Activated CD4-positive, alpha-beta T cell treated with anti-CD3 and anti-CD28 coated beads, Interleukin-2, amount 50 U/mL, for 1 hour (primary cell): ENCODE measurements at places on chromosomes 7 and 10.

DNA sequence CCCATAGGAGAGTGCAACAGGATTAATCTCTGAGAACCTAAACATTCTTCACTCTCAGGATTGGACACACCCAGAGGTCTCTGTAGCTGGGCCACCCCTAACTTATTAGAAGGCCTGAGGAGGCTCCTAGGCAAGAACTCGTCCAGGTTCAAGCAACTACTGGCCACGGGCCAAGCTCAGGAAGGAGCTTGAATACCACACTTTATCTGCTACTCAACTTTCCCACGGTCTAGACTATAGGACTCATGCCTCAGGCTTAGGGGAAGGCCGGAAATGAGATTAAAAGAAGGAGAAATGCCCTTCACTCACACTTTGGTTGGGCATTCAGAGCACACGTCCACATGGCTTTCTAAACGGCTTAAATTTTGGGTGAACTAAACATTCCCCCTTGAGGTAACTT is 142.8 kb upstream of the PHYHIPL start:
- no peak for DNase-seq

DNA sequence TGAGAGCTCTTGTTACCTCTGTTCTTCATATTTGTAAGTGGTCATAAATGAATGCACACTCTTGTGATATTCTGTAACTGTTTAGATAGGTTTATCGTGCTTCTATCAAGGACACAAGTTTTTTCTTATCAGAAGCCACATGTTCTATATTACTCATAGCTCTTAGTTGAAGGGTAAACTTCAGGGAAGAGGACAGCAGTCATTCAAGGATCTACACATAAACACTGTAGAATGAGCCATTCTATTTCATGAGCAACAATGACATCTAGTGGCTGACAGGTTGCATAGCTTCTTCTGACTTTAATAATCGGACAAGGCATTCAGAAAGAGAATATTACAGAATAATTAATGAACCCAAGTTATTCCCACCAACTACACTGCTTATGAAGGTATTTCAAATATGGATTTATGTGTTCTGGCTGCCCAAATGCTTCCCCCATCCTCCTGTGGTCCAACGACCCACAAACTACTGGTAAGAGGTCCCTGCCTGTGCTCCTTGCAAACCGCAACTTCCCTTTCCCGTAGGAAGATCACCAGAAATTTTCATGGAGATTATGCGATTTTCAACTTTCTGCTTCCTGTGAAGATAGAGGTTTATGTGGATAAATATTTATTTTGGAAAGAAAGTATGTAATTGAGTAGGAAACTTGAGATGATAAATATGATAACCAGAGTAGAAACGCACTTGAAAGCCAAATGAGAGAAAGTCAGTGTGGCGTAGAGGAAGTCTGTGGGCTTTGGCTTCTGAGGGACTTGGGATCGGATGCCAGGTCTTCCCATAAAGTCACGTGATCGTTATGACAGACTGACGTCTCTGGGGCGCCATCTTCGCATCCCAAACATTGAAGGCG is 16.8 kb upstream of the ABCB5 start:
- DNase-seq, result no peak

DNA sequence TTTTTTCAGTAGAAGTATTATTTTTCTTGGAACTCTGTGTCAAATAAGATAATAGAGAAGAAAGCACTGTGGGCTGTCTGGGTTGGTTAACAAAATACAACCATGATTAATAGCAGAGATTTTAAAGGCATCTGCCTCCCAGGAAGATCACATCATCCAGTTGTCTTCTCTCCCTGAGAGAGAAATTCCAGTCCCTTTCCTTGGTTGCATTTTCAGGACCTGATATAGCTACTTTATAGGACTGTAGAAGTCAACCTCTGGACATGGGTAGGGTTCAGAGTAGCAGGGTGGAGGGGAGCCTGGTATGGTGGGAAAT is 309.9 kb upstream of the IGFBP3 start:
- DNase-seq, result no peak

DNA sequence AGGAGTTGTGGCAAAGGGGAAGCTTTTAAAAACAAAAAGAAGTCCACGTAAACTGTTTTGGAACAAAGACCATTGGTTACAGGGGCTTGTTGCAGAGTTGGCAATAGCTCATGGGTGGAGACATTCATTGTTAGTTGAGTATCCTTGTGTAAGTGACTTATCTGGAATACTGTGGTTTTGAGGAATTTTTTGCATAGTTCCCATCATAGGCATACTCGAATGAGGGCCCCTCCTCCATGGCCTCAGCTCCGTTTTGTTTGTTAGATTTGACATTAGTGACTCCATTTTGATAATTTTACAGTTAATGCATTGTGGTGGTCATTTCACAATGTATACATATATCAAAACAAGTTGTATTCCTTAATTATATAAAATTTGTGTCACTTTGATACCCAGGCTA is 12.8 kb upstream of the SMKR1 start:
- no peak for DNase-seq

DNA sequence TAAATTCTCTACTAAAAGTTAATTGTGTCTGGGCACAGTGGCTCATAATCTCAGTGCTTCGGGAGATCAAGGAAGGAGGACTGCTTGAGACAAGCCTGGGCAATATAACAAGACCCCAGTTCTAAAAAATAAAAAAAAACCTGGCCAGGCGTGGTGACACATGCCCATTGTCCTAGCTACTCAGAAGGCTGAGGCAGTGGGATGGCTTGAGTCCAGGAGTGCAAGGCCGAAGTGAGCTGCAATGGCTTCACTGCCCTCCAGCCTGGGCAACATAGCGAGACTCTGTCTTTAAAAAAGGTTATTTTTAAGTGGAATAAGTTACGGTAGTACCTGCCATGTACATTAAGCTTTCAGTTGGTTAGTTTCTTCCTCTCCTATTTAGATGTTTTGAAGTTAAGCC is 28.9 kb downstream of the CDK14 start:
- DNase-seq, result no peak

- no peak for DNase-seq
Measured at GRCh38 chr7:142024547-142024946, 28.9 kb downstream of the MGAM start.

GRCh38 chr7:134141868-134142264 is 14.7 kb downstream of the LRGUK start:
- no peak for DNase-seq

DNA sequence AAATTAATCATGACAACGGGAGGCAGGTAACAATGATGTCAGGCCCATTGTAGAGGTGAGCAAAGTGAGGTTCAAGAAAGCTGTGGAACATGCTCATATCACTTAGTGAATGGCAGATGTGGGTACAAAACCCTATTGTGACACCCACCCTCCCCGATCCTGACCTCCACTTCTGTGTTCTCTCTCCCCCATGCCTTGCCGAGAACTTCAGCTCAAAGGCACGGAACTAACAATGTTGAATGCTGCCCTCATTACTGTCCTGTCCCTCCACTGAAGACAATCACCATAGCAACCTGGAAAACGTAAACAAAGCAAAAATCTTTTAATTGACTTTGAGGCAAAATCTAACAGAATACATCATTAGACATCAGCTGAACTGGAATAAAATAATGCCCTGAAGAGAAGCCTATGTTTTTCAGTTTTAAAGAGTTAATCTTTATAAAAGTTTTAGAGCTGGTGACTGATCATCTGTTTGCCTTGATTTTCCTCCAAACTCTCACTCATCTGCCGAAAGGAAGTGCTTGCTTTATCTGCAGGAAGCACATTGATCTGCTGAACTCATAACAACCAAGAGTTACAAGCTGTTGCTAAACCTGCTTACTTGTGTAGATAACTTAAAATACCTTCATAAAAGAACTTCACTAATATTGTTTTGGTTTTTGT is 133.6 kb downstream of the CUBN start:
- no peak for DNase-seq

GRCh38 chr7:25877802-25878789 is 273.9 kb upstream of the NFE2L3 start:
- no peak for DNase-seq

DNA sequence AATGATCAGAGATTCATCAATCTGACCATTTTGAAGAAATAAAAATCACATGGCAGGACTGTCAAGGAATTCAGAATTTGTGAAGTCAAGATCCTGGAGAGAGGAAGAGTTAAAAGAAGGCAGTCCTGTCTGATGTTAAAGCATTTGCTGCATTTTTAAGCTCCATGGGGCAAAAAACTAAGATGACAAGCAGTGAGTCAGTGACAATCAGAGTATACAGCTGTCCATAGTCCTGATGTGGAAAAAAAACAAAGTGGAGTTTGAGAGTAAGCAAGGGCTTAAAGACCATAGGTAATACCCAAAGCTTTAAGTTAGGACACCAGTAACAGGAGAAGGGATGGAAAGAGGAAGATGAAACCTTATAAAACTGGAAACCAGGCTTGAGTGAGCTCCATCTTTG is 412.7 kb upstream of the ANKRD30A start:
- no peak for DNase-seq

- no peak for DNase-seq
Measured at GRCh38 chr7:158365267-158365666, 222.4 kb downstream of the PTPRN2 start.
